ENCODE measurements at places on chromosomes 4 and X.
A peak's percentile ranks its signal among the peaks of the same experiment; 100 is the strongest.

DNA sequence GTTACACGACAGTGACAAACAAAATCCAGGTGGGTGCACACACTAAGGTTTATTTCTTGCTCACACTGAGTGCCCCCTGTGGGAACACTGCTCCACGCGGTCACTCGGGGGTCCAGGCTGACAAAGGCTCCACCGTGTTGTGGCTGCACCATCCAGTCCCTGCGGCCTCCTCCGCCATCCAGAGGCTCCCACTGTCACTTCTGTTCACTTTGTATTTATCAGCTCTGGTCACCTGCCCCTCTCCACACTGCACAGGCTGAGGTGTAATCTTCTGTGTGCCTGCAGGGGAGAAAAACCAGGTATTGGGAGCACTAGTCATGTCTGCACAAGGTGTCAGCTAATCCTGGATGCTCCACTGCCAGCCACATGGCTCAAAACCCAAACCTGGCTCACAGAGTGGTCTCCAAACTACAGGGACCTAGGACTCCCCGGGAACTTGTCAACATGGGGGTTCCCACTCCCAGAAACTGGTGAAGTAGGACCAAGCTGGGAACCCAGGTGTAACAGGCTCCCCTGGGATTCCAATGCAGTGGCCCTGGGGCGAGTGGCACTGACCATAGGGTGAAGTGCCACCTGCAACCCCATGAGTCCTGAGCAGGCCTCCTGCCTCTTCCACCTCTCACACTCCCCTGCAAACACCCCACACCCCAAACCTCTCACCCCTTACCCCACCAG is 25.5 kb downstream of the HMX1 start:
- DNase-seq, result peak; percentile 55

- DNase-seq, result no peak
Observed at GRCh38 chrX:130615941-130616340, 214.2 kb downstream of the RBMX2 start.

DNA sequence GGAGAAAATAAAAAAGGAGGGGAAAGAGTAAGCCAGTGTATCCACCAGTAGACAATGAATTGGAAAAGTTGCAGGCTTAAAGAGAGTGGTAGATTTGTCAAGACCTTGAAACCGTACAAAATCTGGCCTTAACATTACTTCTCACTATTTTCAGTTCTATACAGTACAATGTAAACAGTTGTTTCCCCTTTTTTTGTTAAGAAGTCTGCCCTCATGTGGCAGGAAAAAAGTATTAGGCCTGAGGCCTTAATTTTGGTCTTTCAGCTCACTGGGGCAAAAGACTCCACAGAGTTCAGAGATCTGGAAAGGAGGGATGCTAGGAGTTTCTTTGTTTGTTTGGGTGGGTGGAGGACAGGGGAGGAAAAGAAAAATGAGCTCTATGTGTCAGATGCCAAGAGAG is 92.8 kb upstream of the CCDC160 start:
- DNase-seq, result no peak

DNA sequence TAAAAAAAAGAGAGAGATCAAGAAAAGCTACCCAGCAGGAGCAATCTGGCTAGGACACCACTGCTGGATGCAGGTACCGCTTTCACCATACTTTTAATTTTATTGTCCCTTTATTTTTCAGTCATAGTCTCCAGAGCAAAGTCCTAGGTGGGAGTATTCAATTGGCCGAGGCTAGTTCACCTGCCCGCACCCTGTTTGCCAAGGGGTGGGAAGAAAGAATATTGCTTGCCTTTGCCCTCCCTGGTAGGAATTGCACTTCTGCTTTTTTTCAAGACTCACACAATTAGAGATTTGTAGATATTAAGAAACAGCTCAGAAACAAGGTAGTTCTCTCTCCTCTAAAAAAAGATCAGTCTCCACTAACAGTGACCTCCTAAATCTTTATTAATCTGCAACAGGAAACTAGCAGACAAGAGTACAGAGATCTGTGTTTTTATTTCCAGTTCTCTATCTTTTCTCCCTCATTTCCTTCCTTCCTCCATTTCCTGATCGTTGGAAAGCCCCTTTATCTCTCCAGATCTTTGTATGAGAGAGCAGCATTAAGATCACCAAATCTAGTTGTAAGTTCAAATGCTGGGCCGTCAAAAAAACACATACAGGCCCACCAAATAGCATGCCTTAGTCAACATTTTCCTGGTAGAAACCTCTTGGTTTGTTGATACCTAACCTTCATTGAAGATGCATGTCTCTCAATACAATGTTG is 9.4 kb upstream of the RPGR start:
- DNase-seq, result no peak

GRCh38 chrX:32524385-32524784 is 687.0 kb downstream of the DMD start:
- DNase-seq, result no peak

- DNase-seq, result no peak
Observed at GRCh38 chrX:139120760-139121159, 409.2 kb upstream of the FGF13 start.

- DNase-seq, result peak; percentile 88
Observed at GRCh38 chrX:81201671-81202455, at the start of the genes HMGN5 and SH3BGRL. TSS of gene HMGN5 (minus strand) at chrX:81201913. CDS start at chrX:81121549, 80,364 bp downstream. TSS of gene SH3BGRL (plus strand) at chrX:81202102. CDS start at chrX:81202201, 99 bp downstream.
